ENCODE measurements at places on chromosomes 4 and X.
A peak's percentile ranks its signal among the peaks of the same experiment; 100 is the strongest.

- no peak for DNase-seq
These were observed 39.3 kb upstream of the MAGEA10 start for GRCh38 chrX:152177497-152178269.

DNA sequence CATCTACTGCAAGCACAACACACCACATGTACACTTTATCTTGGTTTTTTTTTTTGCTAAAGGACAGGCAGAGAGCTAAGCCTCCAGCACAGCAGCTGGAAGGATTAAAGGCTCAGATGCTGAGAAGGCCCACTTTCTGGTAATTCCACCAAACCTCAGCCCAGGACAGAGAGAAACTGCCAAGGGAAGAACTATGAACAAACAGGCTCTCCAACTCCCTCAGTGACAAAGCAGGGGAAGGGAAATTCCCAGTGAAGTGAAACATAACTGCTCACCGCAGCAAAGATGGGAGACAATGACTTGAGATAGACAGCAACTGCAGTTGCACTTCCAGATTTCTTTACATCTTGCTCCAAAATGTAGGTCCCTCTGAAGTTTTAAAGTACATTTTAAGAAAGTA, 4.8 kb downstream of the PROM1 start:
- DNase-seq: no peak

GRCh38 chr4:26468283-26468949, 21.9 kb downstream of the CCKAR start:
- DNase-seq: no peak

GRCh38 chr4:136637071-136637777, 895.1 kb downstream of the PCDH18 start:
- peak; percentile 51 for DNase-seq

GRCh38 chrX:12488220-12488619, 303.0 kb upstream of the PRPS2 start:
- no peak for DNase-seq

DNA sequence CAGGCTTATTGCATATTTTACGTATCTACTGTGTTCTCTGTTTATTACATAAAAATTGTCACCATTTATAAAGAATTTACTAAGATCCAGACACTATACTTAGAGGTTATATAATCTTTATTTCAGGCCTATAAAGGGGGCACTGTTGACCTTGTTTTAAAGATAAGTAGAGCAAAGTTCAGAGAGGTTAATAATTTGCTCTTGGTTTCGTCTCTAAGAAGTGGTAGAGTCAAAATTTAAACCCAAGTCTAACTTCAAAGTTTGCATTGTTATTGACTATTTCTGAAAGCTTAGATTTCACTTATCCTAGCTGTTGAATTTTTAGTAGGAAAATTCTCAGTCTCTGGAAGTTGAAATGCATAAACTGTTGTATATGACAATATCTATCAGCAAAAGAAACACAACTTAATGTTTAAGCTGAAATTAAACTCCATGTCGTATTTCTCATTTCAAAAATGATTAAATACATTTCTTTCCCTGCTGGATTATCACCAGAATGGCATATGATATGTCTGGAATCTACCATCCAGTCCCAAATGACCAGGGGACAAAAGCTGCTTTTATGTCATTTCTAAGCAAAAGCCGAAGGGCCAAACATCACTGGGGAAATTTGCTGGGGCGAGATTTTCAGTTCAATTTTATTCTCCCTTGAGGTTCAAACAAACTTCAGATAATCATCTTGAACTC, 138.4 kb downstream of the SLC7A11 start:
- DNase-seq: no peak

DNA sequence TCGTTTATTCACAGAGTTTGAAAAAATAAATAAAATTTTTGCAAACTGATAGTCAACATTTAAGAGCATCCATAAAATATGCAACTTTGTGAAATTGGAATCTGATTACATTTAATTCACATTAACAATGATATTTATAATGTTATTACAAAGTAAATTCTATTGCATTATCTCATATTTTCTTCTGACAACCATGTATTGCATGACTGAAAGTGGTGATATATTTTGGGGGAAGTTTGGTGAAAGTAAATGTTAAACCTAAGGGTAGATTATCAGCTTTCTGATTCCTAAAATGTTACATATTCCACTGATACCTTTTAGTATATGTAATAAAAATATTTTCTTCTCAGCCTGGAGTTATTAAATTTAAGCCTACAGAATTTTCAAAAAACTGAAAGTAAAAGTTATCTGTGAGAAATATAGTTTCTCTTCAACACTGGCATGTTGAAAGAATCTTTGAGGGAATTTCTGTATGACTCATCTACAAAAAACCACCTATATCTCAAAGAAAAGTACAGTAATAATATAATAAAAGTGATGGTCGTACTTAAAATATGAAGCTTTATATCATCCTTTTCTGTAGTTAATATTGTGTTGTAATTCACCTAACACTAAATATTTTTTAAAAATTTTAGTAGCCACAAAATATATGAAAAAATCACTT, 1179.6 kb upstream of the PCDH7 start:
- no peak for DNase-seq

DNA sequence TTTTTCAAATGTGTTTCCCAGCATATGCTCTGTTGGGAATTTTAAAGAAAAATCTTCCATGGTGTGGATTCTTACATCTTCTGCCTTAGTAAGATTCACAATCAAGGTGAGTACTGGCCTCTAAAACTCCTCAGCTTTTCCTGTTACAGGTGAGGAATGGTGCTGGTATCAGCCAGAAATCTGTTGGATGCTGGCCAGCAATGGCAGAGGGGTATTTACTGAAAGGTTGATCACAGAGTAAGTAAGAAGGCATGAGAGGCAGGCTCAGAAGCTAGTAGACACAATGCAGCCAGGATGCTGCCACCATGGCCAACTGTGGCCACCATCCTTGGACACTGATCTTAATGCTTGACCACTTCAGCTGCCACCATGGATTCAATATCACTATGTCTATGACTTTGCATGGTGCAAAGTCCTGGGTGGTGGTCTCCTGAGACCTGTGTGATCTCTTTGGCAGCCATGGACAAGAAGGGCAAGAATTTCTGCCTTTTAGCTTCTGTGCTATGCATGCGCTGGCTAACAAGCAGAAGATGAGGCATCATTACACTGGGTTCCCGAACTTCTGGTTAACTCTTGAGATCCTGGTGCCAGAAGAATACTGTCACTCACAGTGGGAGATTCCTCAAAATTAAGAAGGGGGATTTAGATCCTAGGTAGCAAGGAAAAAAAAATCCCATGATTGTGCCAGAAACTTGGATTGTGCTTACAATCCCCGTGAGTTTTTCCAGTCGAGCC, 60.2 kb downstream of the CHRNA9 start:
- DNase-seq: no peak

DNA sequence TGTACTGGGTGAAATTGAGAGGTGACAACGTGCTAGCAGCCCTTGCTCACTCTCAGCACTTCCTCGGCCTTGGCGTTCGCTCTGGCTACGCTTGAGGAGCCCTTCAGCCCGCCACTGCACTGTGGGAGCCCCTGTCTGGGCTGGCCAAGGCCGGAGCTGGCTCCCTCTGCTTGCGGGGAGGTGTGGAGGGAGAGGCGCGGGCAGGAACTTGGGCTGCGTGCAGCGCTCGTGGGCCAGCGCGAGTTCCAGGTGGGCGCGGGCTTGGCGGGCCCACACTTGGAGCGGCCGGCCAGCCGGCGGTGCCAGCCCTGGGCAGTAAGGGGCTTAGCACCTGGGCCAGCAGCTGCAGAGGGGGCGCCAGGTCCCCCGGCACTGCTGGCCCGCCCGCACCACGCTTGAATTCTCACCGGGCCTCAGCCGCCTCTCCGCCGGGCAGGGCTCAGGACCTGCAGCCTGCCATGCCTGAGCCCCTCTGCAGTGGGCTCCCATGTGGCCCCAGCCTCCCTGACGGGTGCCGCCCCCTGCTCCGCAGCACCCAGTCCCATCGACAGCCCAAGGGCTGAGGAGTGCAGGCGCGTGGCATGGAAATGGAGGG, 249.5 kb upstream of the ETNPPL start:
- DNase-seq: no peak

- peak; percentile 41 for DNase-seq
These were observed 54.4 kb downstream of the VGLL1 start for GRCh38 chrX:136586386-136586785.

GRCh38 chr4:81826335-81826734, 354.6 kb upstream of the RASGEF1B start:
- DNase-seq: no peak

DNA sequence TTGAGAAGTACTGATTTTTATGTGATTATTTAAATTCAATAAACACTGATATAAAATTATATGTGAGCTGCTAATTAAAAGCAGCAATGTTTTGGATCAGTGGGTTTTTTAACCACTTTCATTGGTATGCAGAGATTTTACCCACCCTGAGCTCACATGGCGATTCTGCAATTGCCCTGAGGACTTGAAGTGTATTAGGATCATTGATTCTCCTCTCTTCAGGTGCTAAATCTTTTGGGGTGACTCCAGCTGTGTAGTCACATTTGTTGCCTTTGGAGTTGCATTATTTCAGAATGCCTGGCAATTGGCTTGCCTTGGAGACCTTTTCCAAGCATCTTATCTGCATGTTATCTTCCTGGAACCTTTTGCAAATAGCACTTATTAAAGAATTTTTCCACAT, 51.3 kb downstream of the UGT8 start:
- no peak for DNase-seq

DNA sequence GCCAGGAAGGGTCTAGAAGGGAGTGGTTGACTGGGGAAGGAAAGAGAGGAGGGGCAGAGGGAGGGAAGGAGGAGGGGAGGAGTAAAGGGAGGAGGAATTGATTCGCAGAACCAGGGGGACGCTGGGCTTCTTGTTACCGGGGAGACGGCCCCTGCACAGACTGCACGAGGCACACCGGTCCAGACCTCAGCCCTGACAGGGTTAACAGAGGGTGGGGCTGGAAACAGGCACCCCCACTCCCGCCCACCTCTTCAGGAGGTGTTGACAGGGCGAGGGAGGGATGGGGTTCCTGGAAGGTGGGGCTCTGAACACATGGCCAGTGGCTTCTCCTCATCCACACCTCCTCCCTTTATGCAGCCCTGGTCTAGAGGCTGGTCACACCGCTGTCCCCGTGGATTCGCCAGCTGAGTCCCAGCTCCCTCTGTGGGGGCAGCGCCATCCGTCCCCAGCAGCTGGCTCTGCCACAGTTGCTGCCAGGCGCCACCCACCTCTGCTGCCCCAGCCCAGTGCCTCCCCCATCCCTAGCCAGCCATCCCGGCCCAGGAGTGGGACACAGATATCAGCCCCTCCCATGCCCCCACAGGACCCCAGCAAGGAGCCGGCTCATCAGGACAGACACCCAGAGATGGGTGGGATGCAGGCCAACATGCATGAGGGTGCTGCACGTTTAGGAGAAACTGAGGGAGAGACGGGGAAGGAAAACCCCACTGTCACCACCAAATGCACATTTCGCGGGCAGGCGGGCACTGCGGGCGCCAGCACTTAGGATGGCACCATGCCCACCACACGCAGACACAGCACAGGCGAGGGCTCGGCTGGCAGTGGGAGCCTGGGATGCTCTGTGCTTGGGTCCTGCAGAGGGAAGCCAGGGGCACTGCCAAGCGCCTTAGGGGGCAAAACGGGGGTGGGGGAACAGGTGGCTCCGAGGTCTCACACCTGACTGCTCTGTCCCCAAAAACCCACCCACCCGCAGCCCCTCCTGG, 87.6 kb downstream of the ABLIM2 start:
- no peak for DNase-seq

GRCh38 chr4:14835708-14836425, 166.4 kb upstream of the CPEB2 start:
- DNase-seq: no peak

DNA sequence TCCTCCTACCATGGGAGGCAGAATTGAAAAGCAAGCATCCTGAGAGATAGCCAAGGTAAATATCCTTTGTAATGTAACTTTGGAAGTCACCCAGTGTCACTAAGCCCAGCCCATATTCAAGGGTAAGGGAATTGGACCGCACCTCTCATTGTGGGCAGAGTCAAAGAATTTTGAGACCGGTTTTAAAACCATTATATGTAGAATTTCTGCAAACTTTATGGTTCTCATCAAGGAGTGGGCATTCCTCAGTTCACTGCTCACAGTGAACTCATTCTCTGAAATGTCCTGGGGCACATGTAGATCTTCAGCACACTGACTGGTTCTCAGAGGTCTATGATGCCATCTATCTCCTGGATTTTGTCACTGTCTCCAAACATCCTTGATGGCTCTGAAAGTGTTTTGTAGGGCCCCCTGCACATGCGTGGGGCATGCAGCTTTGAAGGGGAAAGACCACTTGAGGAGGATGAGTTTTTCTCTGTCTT, 35.3 kb upstream of the CHRNA9 start:
- DNase-seq: no peak

DNA sequence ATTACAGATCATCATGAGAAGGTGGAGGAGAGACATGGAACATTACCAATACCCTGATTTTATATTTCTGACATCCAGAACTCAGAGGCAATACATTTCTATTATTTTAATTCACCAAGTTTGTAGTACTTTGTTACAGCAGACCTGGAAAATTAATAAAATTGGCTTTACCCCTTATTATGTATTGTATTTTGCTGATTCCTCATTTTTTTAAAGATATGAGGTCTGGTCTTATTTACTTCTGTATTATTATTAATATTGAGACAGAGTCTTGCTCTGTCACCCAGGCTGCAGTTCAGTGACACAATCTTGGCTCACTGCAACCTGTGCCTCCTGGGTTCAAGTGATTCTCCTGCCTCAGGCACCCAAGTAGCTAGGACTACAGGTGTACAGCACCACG, 357.3 kb upstream of the TECRL start:
- no peak for DNase-seq

Data from choroid plexus epithelial cell (primary cell).